ENCODE measurements at places on chromosomes 1 and 21. TPM values are rescaled to one million over a fixed set of nuclear protein-coding genes. Genes with fewer than 3 reads are reported as not detected.

GRCh38 chr1:85606414-85606800 is 25.8 kb downstream of the CCN1 start:
- no peak for DNase-seq

GRCh38 chr21:25501996-25502665 is 105.2 kb downstream of the MRPL39 start:
- no peak for DNase-seq

DNA sequence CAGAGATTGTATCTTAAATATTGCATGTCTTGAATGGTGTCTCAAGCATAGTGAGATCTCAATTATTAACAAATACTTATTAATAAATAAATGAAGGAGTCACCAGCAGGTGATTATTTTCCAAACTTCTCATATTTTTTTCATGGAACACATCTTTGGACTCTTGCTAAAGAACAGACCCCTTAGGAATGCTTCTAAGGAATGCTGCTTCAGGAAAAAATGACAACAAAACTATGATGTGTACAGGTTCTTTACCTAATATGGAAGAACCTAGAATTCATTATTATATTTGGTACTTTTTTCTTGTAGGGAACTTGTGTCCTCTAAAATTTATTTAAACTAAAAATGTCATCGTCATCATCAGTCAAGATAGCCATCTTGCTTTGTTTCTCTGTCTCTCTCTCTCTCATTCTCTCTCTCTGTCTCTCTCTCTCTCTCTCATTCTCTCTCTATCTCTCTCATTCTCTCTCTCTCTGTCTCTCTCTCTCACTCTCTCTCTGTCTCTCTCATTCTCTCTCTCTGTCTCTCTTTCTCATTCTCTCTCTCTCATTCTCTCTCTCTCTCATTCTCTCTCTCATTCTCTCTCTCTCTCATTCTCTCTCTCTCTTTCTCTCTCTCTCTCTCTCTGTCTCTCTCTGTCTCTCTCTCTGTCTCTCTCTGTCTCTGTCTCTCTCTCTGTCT is 63.0 kb upstream of the ETS2 start:
- DNase-seq, result peak; percentile 56

Gene GUCA2A
- total RNA-seq, result not detected

Gene FCMR
- 1.6 TPM for total RNA-seq

Gene CD1C
- not detected for total RNA-seq

Data from fibroblast of villous mesenchyme (primary cell).